ENCODE measurements at places on chromosomes 1 and 21.
A peak's percentile ranks its signal among the peaks of the same experiment; 100 is the strongest.

DNA sequence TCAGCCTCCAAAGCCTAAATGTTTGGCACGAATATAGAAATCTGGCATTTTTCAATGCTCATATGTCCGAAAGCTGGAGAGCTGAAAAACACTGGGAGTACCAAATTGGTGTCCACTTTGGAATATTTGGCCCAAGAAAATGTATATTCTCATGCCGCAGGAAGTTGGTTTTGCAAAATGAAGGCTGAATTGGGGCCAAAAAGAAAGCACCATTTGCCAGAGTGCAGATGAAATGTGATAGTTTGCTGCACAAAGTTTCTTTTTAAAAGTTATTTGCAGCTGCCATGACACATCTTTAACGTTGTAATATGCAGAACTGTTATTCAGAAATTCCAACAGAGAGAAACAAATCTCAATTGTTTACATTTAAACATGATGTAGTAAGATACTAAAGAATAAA, 124.2 kb upstream of the LYPLAL1 start:
- no peak for DNase-seq

DNA sequence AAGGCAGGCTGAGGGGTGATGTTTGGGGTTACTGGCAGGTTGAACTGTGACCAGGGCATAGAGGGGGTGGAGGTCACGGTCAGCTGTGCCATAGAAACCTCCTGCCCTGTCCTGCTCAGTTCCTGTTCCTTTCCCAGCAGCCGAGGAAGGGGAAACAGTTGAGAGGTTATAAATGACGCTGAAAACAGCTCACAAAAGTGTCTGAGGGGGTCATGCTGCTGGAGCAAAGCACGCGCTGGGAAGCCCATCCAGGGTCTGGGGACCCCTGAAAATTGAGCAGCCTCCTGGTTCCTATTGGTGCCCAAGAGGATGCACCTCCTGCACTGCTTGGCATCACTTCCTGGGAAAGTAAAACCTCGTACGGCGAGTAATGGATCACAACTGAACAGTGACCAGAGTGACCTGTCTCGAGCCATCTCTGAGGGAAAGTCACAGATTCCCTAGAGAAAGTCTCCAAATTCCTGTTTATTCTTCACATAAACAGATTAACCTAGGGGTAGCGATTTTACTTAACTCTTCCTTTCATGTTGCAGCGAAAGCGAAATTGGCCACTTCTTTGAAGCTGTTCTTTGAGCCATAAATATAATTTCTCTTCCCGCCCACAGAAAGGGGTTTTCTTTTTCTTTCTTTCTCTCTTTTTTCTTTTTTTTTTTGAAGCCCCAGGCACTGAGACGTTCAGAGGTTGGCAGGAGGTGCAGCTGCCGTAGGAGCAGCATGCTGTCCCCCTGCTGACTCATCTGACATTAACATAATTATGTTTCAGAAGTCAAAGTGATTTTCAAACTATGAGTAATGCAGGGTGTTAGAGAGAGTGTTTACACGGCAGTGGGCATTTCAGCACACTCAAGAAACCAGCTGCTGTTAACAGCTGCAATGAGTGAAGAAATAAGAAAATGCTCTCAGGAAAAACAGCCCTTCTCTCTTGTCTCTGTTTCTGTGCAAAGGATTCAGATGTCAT, 41.8 kb upstream of the ATF3 start:
- peak; percentile 24 for DNase-seq

DNA sequence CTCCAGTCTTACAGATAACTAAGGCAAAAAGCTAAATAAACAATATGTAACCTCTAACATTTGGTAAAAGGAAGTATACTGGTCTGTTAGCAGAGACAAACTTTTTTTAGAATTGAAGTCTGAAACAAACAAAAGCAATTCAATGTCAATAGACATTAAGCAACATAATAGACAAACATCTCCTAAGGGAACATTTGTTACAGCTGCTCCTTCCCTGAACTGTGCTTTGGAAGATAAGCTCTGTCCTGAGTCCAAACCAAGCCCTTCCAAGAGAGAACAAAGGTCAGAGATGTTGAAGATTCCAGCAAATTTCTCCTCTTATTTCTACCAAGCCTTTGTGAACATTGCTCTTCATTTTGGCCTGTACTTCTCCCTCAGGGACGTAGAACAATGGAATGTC, 25.3 kb downstream of the FMO2 start:
- DNase-seq = no peak

DNA sequence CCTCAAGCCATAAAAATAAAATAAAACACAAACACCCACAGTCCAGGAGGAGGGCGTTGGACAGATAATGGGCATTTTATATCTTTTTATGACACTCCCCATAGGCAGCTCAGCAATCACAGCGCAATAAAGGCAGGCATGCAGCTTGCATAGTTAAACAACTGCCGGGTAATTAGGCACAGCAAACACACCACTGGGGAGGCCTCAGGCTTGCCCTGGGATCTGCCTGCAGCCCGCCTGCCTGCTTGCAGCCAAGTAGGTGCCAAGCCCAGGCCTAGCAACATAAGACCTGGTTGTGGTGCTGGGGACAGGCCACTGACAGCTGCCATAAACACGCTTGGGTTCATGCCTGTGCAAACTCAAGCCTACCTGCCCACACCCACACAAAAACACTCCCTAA, 54.2 kb downstream of the DMAP1 start:
- no peak for DNase-seq

- no peak for DNase-seq
Measured at GRCh38 chr1:80656014-80656636, 1144.6 kb upstream of the ADGRL2 start.

DNA sequence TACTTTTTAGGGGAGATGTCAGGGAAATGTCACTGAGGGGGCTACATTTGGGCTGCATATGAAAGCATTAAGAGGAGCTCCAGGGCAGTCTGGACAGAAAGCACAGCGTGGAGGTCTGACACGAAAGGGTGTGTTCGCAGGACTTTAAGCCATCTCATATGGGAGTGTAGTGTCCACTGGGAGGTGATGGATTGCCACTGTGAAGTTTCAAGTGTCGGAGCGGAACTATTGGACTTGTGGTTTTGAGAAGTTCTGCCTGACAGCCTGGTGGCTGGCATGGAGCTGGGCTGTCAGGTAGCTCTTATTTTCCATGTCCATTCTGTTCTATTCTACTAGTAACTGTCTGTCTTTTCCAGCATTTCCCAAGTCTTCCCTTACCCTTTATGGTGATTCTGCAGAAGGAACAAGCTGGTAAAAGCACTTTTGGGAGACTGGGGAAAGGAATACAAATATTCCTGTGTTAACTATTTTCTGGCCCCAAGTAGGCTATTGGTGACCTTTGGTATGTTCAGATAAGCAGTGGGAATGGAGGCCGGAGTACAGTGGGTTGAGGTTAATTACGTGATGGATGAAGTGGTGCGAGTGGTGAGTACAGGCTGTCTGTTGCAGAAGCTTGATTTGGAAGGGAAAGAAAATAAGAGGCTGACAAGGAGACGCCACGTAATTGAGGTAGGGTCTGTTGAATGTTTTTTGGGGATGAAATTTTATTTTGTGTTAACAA, 19.3 kb downstream of the B3GALT5 start:
- DNase-seq = no peak

- no peak for DNase-seq
Measured at GRCh38 chr1:111745675-111746613, 6.7 kb upstream of the INKA2 start.

GRCh38 chr1:85090225-85090624, 41.9 kb upstream of the MCOLN3 start:
- no peak for DNase-seq

DNA sequence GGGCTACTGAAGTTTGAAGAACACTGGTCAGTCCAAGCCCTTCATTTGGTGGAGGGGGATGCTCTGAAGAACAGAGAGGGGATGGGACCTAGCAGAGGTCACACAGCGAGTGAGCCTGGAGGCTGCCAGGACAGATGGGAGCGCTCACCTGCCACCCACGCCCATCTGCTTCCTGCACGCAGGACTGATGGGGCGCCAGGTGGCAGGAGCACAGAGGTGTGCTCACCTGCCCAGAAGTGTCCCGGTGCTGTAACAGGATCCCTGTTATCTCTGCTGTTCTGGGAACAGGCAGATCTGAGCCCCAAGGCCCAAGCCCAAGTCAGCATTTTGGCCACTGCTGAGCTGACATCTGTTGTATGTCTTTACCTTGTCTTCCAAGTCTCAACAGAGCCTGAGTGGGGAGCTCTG, 40.5 kb downstream of the EPHB2 start:
- no peak for DNase-seq

DNA sequence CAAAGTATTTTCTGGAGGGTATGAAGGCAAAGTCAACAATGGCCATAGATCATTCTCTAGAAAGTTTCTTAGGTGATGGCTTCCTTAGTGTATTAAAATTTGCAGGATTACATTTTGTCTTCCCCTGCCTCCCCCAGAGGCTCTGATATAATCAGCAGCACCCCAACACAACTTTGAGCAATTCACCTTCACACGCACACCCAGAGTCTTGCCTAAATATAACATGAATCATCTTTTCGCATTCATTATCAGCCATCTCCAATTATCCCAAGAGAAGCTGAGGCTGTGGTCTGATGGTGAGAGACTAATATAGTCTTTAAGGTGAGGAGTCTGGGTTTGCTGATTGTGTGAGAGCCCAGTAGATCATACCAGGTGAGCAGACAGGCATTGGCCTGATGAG, 343.0 kb downstream of the RRAGC start:
- no peak for DNase-seq

GRCh38 chr1:158121604-158122254, 59.0 kb upstream of the CD1D start:
- no peak for DNase-seq

DNA sequence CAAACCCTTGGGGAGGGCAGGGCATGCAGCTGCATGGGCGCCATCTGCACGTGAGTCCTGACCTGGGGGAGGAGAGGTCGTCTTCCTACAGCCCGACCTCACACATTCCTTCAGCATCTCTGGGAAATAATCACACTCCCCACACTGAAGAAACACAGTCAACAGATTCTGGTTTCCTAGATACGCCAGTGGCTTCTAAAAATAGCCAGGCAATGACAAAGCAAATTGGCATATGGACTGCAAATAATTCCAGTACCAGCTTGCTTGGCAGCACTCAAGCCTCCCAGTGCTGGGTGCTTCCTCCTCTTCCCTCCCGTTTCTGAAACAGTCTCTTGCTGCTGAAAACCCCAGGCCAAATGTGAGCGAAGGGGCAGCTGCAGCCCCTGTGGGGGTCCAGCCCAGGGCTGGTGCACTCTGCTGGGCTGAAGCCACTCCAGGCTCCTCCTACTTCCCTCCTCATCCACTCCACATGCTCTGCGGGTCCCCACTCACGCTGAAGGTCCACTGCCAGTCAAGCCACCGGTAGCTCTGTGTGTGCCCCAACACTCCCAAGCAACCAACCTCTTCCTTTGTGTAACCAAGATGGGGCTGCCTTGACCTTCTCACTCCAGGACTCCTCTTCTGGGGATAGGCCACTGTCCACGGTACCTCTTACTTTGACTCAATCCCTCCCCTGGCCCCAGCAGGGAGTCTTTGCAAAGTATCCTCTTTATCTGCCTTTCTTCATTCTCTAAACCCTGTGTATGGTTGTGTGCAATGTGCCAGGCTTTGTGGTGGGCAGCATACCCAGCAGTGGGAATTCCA, 69.0 kb downstream of the KCND3 start:
- DNase-seq = no peak

DNA sequence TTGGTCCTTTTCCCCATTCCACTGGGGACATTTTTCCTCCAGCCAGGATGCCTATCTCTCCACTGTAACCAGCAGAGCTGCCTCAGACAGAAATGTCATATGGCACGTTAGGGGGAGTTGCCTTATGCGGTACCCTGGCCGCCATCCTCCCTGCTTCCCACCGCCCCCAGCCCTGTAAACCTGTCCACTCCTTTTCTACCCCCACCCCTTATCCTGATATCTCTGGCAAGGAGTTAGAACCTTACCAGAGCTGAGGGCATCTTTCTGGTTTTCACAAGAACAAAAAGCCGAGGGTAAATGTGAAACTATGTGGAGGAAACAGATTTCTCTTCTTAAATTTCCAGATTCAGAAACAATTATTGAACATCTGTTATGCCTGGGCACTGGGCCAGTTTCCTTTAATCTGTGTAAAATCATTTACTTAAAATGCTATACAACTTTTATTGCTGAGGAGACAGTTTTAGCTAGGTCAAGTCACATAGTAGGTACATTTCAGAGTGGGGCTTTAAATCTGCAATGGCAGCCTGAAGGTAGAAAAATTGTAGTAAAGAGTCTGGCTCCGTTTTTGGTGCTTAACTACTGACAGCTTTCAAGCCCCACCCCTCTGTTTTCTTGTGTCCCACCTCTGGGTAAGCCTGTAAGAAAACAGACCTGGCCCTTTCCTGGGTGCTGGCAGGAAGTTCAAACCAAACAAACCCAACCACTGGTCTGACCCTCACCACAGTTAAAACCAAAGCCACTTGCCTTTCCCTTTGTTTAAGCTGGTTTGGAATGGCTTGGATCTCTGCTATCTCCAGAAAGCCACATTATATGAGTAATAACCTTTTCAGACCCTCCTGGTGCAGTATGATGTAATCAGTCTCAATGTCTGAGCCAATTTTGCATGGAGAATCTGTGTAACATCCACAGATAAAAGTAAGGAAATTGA, 319.0 kb downstream of the HHAT start:
- DNase-seq = no peak

DNA sequence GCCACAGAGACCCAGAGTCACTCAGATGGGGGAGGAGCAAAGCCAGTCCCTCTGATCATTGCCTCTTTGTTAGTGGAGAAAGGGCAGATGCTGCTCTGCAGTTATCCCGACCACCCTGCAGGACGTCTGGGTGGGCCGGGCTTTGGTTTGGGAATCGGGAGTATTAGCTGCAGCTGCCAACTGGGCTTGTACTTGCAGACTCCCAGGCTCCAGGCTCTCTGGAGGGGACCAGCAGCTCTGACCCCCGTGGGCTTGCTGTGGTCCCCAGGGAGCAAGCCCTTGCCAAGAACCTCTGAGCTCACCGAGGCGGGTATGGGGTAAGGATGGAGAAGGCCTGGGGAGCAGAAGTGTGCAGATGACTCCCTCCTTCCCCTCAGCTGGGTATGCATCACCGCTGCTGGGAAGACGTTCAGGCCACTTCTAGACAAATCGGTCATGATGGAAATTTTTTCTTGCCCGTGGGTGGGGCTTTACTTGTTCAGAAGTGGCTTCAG, 21.6 kb downstream of the MAPKAPK2 start:
- DNase-seq = peak; percentile 84

- no peak for DNase-seq
Measured at GRCh38 chr1:29256979-29257804, 20.9 kb downstream of the PTPRU start.

DNA sequence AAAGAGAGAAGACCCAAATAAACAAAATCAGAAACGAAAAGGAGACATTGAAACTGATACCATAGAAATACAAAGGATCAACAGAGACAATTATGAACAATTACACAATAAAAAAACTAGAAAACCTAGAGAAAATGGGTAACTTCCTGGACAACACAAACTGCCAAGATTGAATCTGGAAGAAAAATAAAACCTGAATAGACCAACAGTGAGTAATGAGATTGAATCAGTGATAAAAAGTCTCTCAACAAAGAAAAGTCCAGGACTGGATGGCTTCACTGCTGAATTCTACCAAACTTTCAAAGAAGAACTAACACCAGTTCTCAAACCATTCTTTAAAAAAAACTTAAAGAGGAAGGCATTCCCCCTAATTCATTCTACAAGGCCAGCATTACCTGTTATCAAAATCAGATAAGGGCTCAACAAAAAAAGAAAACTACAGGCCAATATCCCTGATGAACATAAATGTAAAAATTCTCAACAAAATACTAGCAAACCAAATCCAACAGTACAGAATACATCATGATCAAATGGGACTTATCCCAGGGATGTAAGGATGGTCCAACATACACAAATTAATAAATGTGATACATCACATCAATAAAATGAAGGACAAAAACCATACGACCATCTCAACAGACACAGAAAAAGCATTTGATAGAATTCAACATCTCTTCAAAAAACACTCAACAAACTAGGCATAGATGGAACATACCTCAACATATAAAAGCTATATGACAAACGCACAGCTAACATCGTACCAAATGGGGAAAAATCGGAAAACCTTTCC, 119.9 kb downstream of the ACBD6 start:
- DNase-seq = no peak
